Stimulated activated naive CD4-positive, alpha-beta T cell (primary cell): ENCODE measurements at places on chromosomes 6 and 20.

DNA sequence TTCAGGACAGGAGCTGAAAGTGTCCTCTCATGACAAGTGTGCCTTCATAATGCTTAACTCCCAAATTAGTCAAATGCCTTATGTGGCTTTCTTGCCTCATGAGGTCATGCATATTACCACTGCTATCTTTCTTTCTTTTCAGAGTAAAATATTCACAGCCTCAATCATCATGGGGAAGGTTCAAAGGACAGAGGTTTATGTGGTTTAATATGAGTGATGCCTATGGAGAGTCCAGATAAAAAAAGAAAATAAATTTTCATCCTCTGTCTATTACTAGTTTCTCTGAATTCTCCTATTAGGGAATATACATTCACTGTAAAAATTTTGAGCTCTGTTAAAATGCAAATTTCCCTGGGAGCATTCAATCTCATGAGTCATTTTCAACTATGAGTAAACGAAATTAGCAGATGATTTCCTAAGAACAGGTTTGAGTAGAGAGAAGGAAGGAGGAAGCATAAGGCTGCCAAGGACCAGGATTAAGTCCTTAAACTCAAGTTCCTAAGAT is 396.9 kb upstream of the ADGRB3 start:
- DNase-seq: no peak

DNA sequence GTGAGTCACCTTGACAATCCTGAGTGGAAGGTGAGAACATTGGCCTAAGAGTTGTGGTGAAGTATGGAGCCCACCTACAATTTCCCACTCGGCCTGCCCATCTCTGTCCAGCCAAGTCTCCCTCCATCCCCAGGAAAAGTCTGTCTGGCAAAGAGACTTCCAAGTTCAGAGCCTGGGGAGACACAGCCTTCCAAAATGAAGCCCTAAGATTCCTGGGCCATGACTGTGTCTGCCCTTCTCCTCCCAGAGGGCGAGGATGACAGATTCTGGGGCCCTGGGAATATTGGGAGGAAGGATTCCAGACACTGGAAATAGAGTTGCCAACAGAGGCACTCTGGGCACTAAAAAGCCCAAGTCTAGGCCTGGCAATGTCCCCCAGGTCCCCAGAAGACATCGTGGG is 176.8 kb downstream of the NFATC2 start:
- no peak for DNase-seq

DNA sequence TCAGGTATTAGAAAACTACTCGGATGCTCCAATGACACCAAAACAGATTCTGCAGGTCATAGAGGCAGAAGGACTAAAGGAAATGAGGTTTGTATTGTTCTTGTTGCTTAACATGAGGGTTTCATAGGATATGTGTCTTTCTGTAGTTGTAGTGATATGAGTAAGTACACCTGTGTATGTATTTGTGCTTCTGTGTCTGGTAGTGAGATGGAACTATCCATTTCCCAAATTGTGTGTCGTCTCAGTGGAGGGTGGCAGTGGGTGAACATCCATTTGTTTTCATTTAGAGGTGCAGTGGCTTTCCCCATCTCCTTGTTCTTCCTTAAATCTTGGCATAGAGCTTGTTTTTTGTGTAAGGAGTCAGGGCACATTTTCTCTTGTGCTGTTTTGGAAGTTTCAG is 8.2 kb downstream of the ASXL1 start:
- no peak for DNase-seq

GRCh38 chr20:49450281-49450721 is 32.2 kb downstream of the KCNB1 start:
- no peak for DNase-seq
